Stimulated activated effector memory CD8-positive, alpha-beta T cell treated with anti-CD3 and anti-CD28 coated beads, Interleukin-12 subunit alpha, Interleukin-12 subunit beta, amount 100 ng/mL, for 72 hours (primary cell): ENCODE measurements at places on chromosomes 16 and 17.

- DNase-seq, result no peak
Measured at GRCh38 chr16:81447383-81448101, 2.9 kb downstream of the CMIP start.

DNA sequence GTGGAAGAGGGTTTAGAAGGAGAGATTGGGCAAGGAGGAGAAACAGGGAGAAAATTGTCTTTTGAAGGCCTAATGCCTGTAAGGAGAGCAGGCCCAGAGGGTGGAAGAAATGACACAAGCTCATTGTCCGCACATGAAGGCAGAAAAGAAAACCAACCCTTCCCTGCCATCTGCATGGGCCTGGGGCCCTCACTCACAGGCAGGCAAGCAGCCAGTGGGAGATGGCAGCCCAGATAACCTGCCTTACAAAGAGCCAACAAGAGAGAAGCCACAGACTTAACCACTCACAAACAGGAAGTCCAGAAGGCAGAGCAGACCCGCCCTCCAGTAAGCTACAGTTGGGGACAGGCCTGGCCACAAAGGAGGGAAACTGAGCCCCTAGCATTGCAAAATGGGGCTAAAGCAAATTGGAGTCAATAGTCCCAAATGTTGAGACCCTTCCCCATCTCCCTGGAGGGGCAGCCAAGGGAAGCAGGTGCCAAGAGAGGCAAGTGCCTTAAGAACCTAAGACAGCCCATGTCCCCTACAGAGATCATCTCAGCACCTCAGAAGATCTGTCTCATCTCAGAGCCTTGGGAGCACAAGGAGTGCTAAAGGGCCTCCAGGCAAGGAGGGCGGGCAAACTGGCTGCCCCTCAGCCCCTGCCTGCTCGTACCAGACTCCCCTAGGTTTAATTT lies 7.3 kb upstream of the TSPOAP1 start:
- DNase-seq, result peak; percentile 82

DNA sequence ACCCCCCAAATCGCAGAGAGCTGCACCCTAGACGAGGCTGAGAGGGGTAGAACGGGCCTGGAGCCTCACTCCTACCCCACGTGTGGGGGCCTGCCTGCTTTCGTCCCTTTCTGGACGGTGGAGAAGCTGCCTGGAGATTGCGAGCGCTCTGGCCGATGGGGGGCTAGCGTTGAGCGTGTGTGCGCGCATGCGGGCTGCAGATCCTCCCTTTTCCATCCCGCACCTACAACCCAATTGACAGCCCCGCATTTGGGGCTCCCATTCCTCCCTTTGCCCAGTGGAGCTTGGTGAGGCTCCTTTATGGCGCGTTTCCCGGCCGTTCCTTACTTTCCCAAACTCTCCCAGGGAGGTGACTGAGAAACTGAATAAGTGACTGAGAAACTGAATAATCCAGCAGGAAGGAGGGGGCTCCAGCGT lies 907 bp upstream of the ESRP2 start:
- DNase-seq, result peak; percentile 58

- no peak for DNase-seq
Measured at GRCh38 chr16:3317315-3317999, 12.2 kb downstream of the ZNF75A start.

DNA sequence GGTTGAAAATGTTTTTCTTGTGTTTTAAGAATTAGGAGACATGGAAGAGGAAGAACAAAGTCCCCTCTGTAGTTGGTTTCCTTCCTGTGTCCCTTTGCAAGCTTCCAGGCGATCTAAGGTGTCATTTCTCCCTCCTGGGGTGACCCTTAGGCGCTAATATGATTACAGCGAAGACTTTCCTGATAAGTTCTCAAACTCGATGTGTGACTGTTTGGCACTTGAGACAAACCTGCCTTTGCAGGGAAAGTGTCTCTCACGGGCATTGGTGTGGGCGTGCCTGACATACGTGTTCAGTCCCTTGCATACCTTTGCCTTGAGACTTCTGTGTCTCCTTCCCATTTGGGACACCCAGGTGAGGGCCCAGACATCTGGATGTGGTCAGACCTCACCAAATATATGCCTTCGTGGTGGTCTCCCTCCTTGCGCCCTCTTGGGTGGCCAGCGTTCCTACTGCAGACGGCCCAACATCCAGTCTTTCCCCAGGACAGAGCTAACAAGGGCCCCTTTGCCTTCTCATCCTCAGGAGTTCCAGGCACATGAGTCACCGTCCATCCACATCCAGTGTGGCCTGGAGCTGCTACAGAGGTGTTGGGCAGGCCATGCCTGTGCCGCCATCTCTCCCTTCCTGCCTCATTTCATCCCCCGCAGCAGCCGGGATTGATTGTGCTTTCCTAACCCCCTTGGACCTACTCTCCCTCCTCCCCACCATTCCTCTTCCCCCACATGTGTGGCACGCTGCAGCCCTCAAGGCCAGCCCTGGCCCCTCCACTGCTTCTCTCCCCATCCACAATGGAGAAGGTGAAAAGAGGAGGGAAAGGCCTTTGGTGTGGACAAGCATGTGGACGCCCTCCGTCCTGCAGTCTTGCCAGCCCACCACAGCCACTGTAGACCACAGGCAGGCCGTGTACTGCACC lies 3.1 kb upstream of the JPT2 start:
- DNase-seq, result no peak

GRCh38 chr16:87114832-87115231 lies 202.4 kb downstream of the C16orf95 start:
- DNase-seq, result no peak

- DNase-seq, result no peak
Measured at GRCh38 chr16:75854152-75854551, 127.9 kb upstream of the CPHXL start.

- peak; percentile 39 for DNase-seq
Measured at GRCh38 chr17:35947156-35947585, 3.7 kb upstream of the LYZL6 start.

DNA sequence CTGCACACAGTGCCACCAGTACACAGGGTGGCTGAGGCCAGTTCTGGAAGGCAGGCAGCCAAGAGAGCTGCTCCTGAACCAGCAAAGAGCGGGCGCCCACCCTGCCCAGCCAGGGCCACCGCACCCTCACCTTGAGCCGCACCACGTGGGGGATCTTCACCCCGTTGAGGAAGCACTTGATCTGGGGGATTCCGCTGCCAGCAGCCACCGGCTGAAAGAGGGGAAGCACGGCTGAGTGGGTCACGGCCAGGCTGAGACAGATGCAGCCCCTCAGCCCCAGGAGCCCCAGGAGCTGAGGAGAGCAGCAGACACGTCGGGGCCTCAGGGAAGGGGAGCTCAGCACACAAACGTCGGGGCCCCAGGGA lies 14.6 kb upstream of the CCDC154 start:
- DNase-seq, result no peak

- DNase-seq, result no peak
Measured at GRCh38 chr17:7710301-7710700, 5.3 kb downstream of the EFNB3 start.

- no peak for DNase-seq
Measured at GRCh38 chr17:79213305-79213704, 138.7 kb downstream of the ENGASE start.

DNA sequence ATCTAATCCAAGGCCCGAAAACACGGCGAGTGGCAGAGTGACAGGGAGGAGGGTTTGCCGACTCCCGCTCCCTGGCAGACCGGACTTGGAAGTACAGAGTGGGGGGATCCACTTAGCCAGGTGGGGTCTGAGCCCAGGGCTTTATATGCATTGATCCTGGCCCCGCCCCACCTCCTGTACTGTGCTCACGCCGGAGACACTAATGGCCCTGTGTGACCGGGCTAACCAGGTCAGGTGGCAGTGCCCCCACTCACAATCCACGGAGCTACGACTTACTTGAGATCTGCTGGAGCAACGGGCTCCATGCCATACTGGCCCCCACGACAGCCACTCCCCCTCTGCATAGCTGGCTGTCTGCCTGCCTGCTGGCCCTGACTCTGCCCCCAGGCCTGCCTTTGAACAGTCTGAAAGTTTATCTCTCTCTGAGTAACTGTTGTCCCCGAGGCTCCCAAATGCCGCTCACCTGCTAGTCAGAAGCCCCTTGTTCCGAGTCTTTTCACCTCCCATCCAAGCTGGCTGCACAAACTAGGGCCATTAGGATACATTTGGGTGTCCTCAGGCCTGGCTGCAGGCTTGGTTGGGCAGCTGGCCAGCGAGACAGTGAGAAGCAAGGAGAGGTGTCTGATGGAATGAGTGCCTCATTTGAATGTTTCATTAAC lies 28.0 kb downstream of the CACNA1G start:
- DNase-seq, result no peak

- DNase-seq, result no peak
Measured at GRCh38 chr16:28064706-28065249, 1.3 kb upstream of the GSG1L start.

GRCh38 chr17:9228408-9229159 lies 207.3 kb downstream of the NTN1 start:
- no peak for DNase-seq

GRCh38 chr16:68961778-68962402 lies 118.6 kb downstream of the TANGO6 start:
- DNase-seq, result no peak

GRCh38 chr17:41008811-41009210 lies at the start of gene KRTAP3-1:
KRTAP3-1 (minus strand) TSS chr17:41009128; CDS start chr17:41009074, 54 bp downstream.
- no peak for DNase-seq

DNA sequence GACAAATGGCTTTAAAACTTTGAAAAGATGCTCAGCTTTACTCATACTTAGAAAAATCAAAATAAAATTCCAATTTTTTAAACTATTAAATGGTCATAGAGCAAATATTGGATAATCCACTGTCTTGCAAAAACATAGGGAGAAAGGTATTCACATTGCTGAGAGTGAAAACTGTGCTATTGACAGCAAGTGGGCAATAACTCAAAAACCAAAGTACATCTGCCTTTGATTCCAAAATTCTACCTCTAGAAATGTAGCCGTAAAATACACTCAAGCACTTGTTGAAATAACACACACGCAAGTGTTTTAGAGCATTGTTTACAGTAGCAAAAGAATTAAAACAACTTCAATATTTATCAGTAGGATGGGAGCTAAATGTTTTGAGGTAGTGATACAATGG lies 210.6 kb upstream of the HS3ST3A1 start:
- no peak for DNase-seq

DNA sequence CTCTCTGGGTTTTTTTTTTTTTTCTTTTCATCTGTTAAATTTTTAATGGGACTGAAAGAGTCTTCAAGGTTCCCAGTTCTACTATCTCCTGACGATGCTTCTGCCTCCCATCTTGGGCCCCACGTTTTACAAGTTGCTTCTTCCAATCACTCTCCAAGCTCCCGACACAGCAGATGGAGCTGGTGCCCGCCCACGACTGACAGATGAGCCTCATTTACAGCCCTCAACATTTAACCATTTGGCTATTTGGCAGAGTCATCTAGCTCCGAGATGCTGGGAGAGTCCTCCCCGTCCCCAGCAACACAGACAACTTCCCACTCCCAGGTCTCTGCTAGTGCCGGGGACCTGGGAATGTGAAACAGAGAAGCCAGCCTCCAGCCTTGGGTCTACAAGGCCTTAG lies 276.9 kb downstream of the SHISA9 start:
- no peak for DNase-seq

GRCh38 chr16:3007957-3008689 lies 4.6 kb upstream of the CLDN9 start:
- no peak for DNase-seq

DNA sequence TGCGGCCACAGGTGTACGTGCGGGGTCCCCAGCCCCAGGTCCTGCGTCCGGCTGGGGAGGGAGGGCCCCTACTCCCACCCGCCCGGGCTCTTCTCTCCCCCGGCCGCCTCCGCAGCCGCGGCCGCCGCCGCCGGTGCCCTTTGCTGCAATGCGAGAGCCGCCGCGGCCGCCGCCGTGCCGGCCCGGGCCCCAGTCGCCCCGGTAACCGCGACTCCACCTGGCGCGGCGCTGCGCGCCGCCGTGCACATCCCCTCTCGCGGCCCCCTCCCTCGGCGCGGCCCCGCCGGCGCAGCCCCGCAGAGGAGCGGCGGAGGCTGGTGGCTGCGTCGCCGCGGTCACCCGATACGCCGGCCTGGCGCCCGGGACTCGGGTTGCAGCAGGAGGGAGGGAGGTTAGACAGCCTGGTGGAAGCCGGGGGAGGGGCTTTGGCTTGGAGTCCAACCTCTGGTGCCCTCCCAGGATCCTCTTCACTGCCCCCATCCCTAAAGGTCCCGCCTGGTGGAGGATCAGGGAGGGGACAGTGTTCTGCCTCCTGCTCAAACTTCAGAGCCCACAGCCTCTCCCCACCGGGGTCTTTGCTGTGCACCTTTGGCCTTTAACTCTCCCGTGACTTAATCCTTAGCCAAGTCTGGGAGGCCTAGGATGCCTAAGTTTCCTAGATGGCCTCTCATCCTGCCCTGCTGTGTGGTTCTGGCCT lies 32.9 kb downstream of the SRCIN1 start:
- no peak for DNase-seq

- no peak for DNase-seq
Measured at GRCh38 chr17:36899250-36900159, 37.8 kb upstream of the LHX1 start.

GRCh38 chr16:86430814-86431213 lies 79.5 kb upstream of the FOXF1 start:
- no peak for DNase-seq

GRCh38 chr16:75503801-75504200 lies 8.6 kb upstream of the CHST6 start:
- DNase-seq, result no peak

DNA sequence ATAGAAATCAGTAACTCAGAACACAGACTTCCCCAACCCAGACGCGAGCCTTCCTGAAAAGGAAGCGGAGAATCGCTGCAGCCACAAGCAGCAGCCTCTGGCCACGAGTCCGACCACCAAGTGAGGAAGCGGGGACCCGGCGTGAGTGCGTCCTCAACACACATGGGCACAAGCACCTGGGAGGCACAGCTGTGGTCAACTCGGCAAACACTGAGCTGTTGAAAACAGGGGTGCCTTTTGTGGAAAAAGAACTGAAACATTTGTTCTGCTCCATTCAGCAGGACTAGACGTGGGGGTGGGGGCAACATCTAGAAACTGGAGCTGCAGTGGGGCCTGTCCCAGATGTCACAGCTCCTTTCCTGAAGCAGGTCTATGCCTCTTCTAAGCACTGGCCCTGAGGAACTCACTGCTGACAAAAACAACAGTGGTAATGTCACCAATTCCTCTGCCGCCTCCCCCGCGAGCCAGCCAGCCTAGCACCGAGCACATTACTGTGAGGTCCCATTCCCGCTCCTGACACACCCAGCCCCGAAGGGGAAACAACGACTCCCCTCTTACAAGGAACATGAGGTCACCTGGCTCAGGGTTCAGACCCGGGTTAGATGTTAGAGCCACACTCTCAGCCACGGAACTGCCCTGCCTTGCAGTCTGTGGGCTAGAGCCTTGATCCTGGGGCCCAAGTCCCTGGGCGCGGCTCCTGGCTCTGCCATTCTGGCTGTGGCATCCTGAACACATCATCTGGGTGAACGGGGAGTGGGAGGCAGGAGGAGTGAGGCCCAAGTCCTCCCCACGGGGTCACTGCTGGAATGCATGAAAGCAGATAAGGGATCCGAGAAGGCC lies 29.0 kb downstream of the KDM8 start:
- no peak for DNase-seq

DNA sequence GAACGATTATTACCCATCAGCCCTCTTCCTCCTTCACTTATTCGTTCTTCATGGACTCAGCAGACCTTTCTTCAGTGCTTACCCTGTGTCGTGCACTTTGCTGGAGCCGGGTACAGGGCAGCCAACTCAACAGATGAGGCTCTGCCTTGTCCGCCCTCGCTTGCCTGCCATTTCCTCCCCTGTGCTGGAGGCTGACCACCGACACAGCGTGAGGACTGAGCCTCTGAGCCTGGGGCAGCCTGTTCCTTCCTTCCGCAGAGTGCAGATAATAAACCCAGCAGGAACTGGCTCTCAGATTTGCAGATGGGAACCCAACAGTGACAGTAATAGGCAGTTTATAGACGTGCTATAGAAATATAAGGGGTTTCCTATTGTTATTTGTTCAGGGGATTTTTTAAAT lies 7.0 kb upstream of the SLC39A11 start:
- no peak for DNase-seq
